AG20443 (cell line): ENCODE measurements at places on chromosomes 4 and X.

GRCh38 chr4:184617600-184618196, 31.5 kb downstream of the CASP3 start:
- no peak for DNase-seq

GRCh38 chr4:109562457-109563239, 2.6 kb downstream of the MCUB start:
- no peak for DNase-seq

GRCh38 chr4:5784021-5784420, 73.0 kb downstream of the EVC start:
- no peak for DNase-seq

DNA sequence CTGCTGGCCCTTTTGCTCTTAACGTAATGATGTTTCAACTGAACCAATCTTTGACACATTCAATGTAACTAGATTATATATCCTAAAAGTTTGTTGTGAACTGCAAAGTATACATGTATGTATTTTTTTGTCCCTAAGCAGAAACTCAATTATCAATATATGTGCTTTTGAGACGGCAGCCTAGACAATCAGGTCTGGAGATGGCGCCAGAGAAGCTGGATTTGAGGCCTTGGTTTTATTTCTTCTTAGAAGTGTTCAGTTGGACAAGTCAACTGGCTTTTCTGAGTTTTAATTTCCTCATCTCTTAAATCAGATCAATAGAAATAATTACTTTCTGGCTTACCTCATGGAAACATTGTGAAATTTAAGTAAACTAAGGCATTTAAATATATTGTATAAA, 62.5 kb downstream of the DCAF8L1 start:
- no peak for DNase-seq

DNA sequence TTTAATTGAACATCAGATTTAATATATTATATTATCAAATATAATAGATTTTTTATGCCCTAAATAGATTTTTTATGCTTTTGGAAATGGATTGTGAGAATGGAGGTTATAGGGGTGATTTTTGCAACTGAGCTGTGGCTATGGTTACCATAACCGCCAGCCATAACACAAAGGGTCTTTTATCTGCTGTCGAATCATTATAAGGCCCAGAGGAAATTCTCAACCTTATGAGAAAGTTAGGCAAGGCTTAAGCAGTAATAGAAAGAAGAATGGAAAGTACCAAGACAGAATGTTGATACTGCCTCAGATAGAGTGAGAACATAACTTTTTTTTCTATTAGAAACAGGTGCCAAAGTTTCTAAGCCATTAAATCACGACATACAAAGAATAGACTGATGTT, 26.3 kb upstream of the CXCL6 start:
- DNase-seq, result no peak

GRCh38 chr4:159016593-159017024, 86.3 kb upstream of the RAPGEF2 start:
- DNase-seq, result no peak
